ENCODE measurements at places on chromosomes 12 and 14.
A peak's percentile ranks its signal among the peaks of the same experiment; 100 is the strongest.

- no peak for DNase-seq
These were observed 14.0 kb upstream of the TBPL2 start for GRCh38 chr14:55454264-55455002.

GRCh38 chr12:26878661-26879119, 45.7 kb upstream of the ITPR2 start:
- DNase-seq = peak; percentile 16

- no peak for DNase-seq
These were observed 12.7 kb downstream of the RILPL1 start for GRCh38 chr12:123520567-123521474.

DNA sequence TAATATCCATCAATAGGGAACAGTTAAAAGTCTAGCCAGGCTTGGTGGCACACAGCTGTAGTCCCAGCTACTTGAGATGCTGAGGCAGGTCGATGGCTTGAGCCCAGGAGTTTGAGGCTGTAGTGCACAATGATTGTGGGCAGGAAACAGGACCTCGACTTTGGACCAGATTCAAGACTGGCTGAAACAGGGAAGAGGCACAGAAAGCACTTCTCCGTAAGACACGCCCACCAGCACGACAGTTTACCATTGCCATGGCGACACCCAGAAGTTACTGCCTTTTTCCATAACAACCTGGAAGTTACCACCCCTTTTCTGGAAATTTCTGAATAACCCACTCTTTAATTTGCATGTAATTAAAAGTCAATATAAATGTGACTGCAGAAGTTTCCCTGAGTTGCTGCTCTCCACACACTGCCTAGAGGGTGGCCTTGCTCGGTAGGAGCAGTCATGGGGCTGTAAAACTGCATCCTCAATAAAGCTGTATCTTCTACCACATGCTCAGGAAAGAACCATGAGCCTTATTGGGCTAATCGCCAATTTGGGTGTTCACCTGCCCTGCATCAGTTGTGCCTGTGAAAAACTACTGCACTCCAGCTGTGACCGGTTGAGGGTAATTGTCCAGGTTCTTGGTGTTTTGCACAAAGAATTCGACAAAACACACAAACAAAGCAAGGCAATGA, 4.6 kb upstream of the LRRC23 start:
- no peak for DNase-seq

GRCh38 chr12:116654226-116654743, 83.6 kb downstream of the SPRING1 start:
- DNase-seq = no peak

GRCh38 chr12:95240556-95240955, 22.9 kb downstream of the VEZT start:
- DNase-seq = no peak

- no peak for DNase-seq
These were observed 77.4 kb upstream of the ANO4 start for GRCh38 chr12:100716945-100717732.

- DNase-seq = no peak
These were observed 164.3 kb upstream of the NOS1 start for GRCh38 chr12:117525766-117526165.

GRCh38 chr14:28102814-28103213, 663.8 kb upstream of the FOXG1 start:
- DNase-seq = no peak

GRCh38 chr12:125183187-125184067, 118.2 kb downstream of the AACS start:
- no peak for DNase-seq

GRCh38 chr12:107607464-107608392, 77.9 kb upstream of the PWP1 start:
- DNase-seq = peak; percentile 65

DNA sequence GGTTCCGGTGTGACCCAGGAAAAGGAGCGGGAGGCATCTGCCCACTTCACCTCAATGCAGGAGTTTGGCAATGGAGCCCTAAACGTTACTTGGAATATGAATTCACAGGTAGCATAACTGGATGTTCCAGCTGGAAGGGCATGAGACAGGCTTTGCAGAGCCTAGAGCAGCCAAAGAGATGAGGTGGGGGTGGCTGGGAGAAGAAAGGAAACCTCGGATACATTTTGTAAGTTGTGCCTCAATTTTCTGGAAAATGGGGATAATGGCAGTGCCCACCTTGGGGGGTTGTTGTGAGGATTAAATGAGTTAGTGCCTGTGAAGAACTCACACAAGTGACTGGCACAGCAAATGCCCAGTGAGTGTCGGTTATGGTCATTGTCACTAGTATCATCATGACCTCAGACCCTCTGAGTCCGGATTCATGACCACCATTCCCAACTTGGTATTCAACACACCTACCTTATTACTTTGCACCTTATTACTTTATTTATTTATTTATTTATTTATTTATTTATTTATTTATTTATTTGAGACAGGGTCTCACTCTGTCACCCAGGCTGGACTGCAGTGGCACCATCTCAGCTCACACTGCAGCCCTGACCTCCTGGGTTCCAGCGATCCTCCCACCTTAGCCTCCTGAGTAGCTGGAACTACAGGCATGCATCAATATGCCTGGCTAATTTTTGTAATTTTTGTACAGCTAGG, 56.0 kb downstream of the CLMN start:
- DNase-seq = no peak

DNA sequence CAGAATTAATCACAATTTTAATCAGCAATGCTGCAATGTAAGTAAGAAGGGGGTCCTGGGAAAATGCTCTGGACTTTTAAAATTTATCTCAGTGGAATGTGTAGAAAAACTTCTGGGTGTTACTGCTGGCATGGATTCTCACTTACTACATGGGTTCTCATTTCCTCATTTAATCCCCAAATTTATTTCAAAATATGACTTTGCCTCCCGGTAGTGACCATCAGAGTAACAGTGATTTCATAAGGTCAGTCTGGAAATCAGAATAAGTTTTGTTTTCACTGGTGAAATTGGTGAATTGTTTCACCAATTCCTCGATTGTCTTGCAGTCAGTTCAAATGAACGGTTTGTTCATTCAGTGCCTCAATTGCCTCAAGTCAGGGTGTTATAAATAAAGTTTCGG, 22.3 kb upstream of the DDHD1 start:
- DNase-seq = no peak

DNA sequence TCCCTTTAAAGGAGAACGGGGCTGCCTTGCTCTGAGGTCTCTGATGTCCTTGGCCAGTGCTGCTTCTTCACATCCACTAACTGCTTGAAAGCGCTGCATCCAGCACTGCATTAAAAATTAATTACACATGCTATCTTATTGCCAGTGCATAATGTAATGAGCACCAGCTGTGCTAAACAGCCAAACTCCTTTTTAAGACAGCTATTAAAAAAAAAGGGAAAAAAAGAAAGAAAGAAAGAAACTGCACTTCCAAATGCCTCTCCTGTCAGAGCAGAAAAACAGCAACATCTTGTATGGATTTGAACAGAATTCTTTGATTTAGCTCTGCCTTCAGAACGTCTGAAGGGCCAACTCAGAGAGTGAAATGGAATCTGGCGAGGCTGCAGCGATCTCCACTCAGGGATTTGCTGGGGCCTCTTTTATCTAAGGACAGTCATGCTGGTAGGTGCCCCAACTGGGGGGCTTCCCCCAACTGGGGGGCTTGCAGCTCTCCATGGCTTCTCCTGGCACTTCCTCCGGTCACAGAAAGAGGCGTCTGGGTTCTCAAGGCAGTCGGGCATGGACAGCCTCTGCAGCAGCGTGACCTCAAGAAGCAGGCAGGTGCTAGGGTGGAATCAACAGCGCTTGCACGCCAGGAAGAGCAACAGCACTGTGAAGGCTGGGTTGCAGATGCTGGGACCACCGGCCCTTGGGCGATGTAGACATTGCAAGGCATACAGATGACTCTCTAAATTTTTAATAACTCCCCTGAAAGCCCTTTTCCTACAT, 46.4 kb downstream of the BCL11B start:
- DNase-seq = no peak

DNA sequence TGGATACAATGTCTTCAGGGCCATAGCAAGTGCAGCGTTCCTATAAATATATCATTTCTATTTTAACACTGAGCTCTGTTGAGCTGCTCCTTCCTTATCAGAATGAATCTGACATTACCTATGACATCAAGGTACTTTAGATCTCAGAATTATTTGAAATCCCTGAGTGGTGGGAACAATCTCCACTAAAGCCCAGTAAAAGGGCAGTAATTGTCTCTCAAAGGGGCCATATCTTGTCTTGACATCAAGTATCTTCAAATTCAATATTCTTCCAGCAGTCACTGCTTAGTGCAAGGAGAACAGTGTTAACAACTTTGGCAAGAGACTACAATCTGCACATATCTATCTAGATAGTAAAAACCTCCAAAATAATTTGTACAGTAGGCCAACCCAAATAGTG, 21.7 kb upstream of the ST8SIA1 start:
- no peak for DNase-seq

DNA sequence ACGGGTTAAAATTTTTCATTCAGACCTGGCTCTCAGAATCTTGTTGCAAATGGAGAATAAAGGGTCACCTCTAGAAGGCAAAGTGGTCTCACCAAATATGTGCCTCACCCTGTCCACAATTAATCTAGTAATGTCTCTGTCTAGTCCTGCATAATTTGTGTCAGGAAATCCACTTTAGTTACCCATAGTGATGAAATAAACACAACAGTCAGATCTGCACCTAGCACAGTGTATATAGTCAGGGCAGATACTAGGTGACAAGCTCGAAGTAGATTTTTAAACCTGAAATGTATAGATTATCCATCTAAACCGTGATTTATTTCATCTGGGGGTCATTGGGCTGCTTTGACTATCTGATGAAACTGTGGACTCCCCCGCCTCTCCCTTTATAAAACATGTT, 15.9 kb upstream of the FLVCR2 start:
- DNase-seq = no peak

GRCh38 chr12:107704041-107704440, 18.4 kb downstream of the PWP1 start:
- DNase-seq = no peak

GRCh38 chr14:76322594-76323220, 53.2 kb upstream of the ESRRB start:
- no peak for DNase-seq

GRCh38 chr14:64623554-64624165, 73.9 kb downstream of the PPP1R36 start:
- DNase-seq = no peak

DNA sequence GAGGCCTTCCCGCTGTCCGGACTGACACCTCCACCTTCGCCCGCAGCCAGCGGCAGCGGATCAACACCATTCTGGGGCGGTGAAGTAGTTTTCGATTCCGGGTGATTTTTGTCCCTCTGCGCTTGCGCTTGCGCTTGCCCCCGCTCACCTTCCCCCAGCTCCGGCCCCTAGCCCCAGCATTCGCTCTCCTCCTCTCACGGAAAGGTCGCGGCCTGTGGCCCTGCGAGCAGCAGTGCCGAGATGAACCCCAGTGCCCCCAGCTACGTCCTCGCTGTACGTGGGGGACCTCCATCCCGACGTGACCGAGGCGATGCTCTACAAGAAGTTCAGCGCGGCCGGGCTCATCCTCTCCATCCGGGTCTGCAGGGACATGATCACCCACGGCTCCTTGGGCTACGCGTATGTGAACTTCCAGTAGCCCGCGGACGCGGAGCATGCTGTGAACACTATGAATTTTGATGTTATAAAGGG, 22.7 kb upstream of the SRGAP1 start:
- DNase-seq = no peak

DNA sequence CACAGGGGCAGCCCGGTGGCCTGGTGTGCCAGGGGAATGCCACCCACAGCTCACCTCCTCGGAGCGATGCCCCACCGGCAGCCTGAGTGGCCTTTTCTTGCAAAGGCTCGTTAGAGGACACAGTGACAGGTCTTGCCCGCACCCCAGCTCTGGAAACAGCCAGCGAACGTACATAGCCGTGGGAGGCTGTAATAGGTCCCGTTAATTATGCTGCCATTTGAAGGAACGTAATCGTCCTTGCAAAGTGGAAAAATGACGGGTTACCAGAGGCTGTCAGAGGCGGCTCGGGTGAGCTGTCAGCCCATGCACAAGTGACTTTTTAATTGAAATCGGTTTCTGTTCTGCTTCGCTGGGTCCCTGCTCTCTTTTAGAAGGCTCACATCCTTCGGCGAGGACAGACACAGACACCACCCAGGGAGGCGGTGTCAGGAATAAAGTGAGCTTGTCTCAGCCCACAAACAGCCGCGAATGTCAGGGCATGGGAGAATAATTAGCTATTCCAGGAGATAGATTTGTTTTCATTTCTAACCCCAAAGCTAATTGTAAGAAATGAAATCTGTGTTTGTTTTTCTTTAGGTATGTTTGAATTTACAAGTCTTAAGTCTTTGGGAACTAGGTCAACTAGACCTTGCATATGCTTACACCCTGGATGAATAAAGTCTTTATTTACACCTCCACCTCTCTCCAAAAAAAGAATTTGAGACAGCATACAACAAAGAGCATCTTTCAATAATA, 77.2 kb upstream of the RFLNA start:
- peak; percentile 56 for DNase-seq

DNA sequence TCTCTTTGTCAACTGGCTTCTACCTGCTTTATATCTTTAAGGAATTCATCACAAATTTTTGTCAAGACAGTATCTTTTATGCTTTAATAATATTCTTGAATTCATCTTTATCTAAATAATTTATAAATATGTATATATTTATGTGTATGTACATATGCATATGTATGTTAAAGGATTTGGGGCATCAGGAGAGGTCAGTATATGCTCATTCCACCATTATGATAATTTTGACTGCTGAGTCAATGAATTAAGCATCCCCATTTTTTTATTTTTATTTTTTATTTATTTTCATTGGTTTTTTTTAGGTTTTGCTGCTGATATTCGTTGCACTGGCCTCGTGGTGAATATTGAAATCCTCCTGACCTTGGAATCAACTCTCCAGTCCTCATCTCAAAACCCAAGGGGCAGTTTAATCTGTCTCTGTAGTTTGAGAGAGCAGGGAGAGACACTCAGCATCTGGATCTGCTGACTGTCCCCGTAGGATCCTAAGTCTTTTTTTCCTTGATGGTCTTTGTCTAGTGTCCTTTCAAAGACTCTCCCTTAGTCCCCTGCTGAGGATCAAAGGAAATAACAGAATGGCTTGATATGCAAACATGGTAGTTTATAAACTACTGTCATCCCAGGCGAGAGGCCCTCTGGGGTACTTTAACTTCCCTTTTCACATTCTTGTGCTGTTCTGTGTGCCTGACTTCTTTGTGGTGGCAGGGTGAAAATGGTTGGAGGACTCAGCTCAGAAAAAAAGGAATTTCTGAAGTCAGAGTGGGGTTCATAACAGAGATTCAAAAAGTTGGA, 218.7 kb downstream of the DIO2 start:
- DNase-seq = no peak

GRCh38 chr14:34056046-34056445, 105.2 kb upstream of the EGLN3 start:
- DNase-seq = no peak

DNA sequence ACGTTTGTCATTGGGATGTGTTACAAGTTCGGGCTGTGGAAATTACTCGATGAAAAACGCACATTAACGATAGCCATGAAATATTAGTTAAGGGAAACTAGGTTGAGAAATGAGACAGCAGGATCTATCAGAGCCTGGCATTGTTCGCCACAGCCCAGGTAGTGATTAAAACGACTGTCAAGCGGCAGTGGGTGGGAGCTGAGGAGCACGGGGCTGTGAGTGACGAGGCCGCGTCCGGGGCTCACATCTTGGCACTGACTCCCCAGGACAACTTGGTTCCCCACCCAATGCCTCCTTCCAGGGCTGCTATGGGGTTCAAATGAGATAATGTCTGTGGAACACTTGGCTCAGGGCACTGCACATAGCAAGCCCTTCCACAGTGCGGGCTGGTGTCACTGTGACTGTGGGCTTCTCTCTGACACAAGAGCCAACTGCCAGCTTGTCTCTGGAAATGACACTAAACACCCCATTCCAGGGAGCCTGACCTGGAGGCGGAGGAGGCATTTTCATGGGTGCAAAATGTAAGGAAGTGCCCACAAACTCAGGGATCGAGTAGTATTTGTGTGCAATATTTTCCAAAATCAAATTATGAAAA, 19.3 kb downstream of the MMAB start:
- DNase-seq = no peak
